ENCODE measurements at places on chromosomes 13 and 19.

DNA sequence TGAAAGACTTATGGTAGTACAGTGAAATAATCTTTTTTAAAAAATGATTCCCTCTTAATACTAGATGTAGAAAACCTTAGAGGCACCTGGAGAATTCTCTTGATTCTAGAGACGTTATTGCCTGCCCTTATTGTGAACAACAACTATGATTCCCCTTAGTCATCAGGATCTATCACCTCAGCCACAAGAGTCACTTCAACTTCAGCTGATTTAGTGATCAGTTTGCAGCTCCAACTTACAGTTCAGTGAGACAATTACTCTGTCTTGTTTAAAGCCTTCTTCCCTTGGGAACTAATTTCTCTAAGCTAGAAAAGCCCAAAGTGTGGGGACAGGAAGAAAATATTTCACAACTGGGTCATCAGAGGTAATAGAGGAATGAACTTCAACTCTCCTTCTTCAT, 254.3 kb upstream of the SLITRK1 start:
- DNase-seq = no peak

GRCh38 chr19:12841094-12841493, 2.8 kb downstream of the MAST1 start:
- no peak for DNase-seq

GRCh38 chr19:38833092-38833425, 1.5 kb upstream of the ECH1 start:
- no peak for DNase-seq

DNA sequence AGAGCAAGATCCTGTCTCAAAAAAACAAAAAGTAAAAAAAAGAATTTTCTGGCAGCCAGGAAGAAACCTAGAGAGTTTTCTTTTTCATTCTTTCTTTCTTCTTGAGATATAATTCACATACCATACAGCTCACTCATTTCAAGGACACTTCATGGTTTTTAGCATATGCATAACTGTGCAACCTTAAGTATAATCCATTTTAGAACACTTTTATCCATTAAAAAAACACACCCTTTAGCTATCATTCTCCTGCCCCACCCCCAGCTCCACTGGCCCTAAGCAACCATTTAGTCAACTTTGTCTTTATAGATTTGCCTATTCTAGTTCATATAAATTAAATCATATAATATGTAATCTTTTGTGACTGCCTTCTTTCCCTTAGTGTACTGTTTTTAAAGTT, 8.1 kb upstream of the IPO5 start:
- DNase-seq = no peak

DNA sequence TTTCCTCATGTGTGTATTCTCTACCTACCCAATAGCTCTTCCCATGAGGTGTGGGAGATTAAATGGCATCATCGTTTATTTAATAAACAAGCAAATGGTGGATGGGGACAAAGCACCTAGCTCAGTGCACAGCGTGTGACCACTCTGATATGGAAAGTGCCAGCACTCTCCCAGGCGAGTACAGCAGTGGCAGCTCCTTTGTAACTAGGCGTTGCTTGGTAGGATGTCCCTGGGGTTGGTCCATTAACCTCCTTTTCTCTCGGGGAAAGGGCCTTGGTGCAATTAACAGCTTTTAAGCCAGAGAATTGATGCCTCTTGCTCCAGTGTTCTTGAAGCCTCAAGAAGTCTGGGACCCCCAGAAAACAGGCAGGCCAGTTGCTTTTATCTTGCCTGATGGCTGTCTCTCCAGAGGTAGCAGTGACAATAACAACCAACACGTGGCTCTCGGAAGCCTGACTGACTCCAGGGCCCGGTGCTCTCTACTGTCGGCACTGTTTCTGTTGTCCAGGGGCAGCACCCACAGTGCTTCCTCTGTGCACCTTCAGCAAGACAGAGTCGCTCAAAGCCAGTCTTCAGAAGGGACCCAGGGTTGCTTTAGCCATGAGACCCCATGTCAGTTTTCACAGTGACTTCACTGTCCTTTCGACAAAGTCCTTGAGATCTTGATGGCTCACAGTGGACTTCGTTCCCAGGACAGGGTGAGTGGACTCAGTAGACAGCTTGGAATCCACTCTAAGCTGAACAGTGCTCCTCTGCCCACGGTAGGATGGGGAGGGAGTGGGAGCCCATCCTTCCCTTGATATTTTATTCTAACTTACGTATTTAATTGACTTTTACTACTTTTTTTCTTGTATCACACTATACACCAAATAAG, 33.9 kb upstream of the NPAS1 start:
- no peak for DNase-seq

GRCh38 chr19:47227352-47228167, 3.4 kb downstream of the BBC3 start:
- DNase-seq = peak; percentile 90

- DNase-seq = no peak
These were observed 5.7 kb upstream of the LRRC4B start for GRCh38 chr19:50573741-50574461.

DNA sequence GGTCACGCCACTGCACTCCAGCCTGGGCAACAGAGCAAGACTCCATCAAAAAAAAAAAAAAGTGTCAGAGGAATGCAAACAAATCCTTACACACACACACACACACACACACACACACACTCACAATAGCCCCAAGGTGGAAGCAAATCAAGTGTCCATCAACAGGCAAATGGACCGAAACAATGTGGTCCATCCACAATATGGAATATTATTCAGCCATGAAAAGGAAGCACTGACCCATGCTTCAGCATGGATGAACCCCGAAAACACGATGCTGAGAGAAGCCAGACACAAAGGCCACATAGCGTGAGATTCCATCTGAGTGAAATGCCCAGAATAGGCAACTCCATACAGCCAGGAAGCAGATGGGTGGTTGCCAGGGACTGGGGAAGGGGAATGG, 16.5 kb upstream of the KLF2 start:
- DNase-seq = no peak

All from activated naive CD4-positive, alpha-beta T cell treated with anti-CD3 and anti-CD28 coated beads for 36 hours (primary cell).